Left colon (tissue), 2 donors: ENCODE measurements at places on chromosomes 3 and 15. TPM values are rescaled to one million over a fixed set of nuclear protein-coding genes. Genes with fewer than 3 reads are reported as not detected.

- no peak for DNase-seq
Observed at GRCh38 chr15:68518785-68519430, 59.9 kb upstream of the CORO2B start.

GRCh38 chr3:31546162-31546561 lies 13.4 kb downstream of the STT3B start:
- DNase-seq: no peak

GRCh38 chr3:136620436-136620835 lies 131.7 kb downstream of the STAG1 start:
- no peak for DNase-seq

- DNase-seq: no peak
Observed at GRCh38 chr15:91408476-91409076, 308.5 kb downstream of the SV2B start.

CYP1A2 gene
- total RNA-seq: not detected

ZNF197 gene
- 12.5 TPM for total RNA-seq

AMOTL2 gene
- total RNA-seq: 18.7 TPM
